H1 (cell line): ENCODE measurements at places on chromosomes 12 and 14. TPM values are rescaled to one million over a fixed set of nuclear protein-coding genes. Genes with fewer than 3 reads are reported as not detected.

DYNC1H1 gene
- total RNA-seq: 364 and 387 TPM in 2 replicates

NRXN3 gene
- total RNA-seq: 3.0 and 4.1 TPM in 2 replicates

PRIMA1 gene
- 3.9 and 4.5 TPM in 2 replicates for total RNA-seq

SYT1 gene
- total RNA-seq: 34.6 and 35.3 TPM in 2 replicates

GLS2 gene
- total RNA-seq: 14.5 and 16.9 TPM in 2 replicates

PCBP2 gene
- total RNA-seq: 1,114 and 1,123 TPM in 2 replicates

RNASE3 gene
- total RNA-seq: not detected in 2 replicates

LRRC9 gene
- total RNA-seq: 0.84 and 1.8 TPM in 2 replicates

SCN8A gene
- 10.7 and 12.0 TPM in 2 replicates for total RNA-seq

GRCh38 chr12:120362516-120363273, 6.3 kb downstream of the MSI1 start:
- no peak for DNase-seq

GRCh38 chr12:7114008-7114407, 5.0 kb upstream of the C1RL start:
- no peak for DNase-seq

DNA sequence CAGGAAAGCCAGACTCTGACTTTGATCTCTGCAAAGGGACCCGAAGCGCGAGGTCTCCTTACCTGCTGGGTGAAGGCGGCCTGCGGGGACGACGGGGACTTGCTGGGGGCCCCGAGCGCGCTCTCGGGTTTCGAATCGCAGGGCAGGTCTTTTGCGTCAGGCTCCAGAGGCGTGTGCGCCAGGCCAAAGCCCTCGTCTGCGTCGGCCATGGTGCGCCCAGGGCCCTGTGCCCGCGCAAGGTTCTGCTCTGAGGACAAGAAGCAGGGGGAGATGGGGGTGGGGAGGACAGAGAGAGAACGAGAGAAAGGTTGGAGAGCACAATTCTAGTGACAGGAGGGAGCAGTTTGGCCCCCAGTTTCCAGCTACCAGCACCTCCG, 2.3 kb downstream of the TBX5 start:
- DNase-seq: no peak

DNA sequence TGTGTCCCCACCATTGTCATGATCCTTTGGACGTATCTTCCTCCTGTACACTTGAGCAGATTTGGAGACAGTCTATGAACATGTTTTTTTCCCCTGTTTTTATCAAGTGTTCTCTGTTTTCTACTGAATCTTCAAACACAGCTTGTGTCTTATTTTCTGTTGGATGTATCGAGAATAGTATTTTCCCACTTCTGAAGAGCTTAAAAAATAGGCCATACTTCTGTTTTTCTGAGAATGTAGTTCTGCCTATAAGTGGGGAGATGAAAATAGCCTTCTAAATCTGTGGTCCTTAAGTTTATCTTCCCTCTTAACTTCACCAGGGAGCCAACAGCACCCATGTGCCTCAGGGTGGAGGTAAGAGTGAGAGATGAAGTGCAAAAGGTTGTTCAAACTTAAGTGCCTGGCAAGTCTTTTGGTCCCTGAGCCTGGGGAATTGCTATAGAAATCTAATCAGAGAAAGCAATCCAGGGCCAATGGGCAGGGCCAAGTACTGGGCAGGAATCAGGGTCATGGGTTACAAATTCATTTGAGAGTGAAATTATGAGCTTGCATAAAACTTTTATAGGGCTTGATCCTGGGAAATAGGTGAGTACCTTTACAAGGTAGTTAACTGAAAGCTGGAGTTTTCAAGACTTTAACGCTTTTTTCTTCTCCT, 58.9 kb downstream of the ARF6 start:
- no peak for DNase-seq

- no peak for DNase-seq
Measured at GRCh38 chr12:16603260-16603915, 2.6 kb downstream of the LMO3 start.

DNA sequence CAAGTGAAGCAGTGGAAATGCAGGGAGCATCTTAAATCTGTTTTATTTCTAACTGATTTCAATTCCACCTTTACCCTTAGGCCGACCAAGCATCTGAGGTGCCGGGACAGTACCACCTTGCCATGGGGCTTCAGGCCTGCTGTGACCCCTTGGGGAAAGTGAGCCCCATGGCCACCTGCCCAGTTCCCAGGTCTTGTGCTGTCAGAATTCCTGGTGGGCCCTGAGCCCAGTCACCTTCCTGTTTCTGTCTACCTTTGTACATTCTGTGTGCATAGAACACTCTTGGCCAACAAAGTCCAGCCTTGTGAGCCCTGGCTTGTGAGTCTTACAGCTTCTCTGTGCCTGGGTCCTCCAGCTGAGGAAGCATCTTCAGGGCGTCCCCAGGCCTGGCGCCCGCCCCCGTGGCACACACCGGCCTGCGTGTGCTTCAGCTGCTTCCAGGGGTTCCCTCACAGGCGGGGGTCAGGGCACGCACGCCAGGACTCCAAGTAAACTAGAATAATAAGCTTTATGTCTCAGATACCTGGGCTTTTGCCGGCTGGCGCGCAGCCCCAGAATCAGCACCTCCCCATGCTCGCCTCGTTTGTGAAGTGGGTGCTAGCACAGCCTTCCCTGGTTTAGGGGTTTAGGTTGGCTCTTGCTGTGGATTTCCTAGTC, 10.3 kb downstream of the ZFYVE21 start:
- no peak for DNase-seq

DNA sequence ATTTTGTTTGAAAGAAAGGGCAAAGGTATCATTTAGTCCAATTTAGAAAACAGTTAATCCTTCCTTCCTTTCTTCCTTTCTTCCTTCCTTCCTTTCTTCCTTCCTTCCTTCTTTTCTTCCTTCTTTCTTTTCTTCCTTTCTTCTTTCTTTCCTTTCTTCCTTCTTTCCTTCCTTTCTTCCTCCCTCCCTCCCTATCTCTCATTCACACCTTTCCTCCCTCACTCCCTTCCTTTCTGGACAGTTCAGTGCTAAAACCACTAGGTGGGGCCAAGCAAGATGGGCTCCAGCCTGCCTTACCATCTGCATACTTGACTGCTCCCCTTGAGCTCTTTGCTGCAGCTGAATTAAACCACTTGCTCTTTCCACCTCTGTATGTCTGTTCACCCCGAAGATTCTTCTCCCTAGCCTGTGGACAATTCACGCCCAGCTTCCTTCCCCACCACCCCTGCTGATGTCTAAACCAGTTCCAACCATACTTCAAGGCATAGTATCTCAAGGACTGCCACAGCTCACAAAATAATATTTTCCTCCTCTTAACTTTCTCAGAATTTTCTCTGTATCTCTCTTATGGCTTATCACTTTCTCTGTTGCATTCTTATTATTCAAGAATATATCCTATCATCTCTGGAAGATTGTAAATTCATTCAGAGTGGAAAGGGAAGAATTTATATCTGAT, 78.0 kb downstream of the DBX2 start:
- no peak for DNase-seq

DNA sequence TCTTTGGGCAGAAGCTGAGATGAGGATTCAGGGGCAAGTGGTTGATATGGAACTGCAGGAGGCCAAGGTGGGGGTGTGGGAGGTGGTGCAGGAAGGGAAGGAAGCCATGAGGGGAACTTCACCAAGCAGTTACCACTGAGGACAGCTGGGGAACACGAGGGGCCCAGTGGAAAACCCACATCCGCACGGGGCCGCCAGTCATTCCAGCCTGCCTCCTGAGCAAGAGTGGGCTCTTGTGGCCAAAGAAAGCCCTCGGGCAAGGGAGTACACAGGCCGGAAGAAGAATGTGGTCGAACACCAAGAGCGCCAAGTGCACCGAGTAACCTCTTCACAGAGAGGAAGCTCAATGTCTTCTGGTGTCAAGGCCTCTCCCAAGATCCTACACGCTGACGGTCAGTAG, 252.2 kb upstream of the FOXN3 start:
- DNase-seq: no peak

- DNase-seq: no peak
Measured at GRCh38 chr12:65155784-65156183, 13.6 kb upstream of the LEMD3 start.

DNA sequence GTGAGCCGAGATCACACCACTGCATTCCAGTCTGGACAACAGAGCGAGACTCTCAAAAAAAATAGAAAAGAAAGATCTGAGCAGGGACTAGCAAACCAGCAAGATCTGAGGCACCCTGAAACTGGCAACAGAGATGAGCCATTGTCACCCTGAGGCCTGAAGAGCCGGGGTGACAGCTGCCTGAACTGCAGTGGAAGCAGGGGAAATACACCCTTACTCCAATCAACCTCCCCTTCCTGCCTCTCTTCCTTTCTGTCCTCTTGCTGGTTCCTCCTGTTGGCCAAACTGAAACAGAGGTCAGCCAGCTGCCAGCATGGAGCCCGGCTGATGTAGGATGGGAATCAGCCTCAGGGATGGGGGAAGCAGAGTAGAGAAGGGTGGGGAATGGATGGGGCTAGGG, 192.0 kb downstream of the CHST11 start:
- DNase-seq: no peak

GRCh38 chr12:69703146-69703642, 4.1 kb upstream of the BEST3 start:
- DNase-seq: no peak

- DNase-seq: no peak
Measured at GRCh38 chr12:101563212-101563611, 31.6 kb upstream of the MYBPC1 start.

DNA sequence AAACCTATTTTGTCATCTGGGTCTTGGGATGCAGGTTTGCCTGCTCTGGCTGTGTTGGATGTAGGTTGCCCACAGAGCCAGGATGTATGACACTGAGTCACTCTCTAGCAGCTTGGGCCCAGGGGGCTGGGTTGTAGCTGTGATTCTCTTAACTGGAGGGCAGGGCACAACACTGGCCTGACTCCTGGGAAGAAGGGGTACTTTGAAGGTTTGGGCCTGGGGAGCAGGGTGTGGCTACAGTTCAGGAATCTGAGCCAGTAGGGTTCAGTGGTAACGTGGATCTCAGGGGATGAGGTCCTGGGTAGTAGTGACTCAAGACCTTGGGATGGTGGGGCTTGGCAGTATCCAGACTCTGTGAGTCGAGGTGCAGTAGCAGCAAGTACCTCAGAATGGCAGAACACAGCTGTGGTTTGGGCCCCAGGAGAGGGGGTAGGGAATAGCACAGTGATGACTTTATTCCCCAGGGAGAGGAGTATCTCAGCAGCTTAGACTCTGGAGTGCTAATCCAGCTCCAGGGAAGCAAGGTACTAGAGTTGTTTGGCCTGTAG, 25.7 kb downstream of the TBC1D15 start:
- no peak for DNase-seq

GRCh38 chr12:92362785-92363184, 217.1 kb upstream of the BTG1 start:
- no peak for DNase-seq

GRCh38 chr12:51371295-51371953, 19.8 kb downstream of the GALNT6 start:
- DNase-seq: peak; percentile 75
